Tibial artery (tissue), 4 donors: ENCODE measurements at places on chromosomes 2 and 18.

DNA sequence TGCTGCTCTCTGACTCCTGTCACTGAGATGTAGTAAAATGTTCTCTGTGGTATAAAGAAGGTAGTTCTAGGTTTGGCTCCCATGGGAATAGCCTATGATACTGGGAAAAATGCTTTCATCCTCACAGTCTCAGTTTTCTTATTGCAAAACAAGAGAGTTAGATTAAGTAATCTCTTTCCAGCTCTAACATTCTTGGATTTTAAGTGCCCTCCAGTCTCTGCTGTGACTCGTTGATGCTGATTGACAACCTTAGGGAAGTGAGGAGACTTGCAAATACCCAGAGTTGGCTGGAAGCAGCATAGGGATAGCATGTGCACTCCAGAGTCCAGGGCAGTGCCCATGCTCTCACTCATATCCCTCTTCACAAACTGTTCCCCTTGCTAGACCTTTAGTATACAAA lies 534.9 kb downstream of the SLC4A3 start:
- DNase-seq, result no peak

DNA sequence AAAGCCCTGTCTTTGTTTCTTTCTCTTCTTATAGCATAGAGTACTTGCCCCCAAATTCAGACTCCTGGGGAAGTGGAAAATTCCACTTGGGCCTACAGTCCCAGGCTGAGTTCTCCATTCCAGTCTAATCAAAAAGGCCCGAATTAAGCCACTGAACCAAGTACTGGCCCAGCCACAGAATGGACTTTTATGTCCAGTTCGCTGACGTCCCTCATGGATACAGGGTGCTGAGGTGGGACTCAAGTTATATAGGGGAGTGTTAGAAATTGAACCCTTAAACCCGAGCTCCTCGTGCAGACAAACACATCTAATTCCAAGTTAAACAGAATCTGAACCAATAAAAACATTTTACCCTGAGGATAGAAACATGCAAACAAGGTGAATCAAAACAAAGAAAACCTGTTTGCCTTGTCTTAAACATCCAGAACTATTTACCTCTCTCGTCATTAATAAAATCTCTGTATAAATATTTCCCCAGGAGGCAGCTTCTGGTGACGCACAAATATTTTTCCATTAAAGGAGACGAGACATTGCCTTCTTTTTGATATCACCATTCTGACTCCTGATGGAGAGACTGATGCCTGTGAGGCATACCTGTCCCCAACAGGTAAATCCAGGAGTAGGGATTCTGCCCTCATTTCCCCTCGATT lies 136.8 kb upstream of the ARL4C start:
- DNase-seq, result no peak

DNA sequence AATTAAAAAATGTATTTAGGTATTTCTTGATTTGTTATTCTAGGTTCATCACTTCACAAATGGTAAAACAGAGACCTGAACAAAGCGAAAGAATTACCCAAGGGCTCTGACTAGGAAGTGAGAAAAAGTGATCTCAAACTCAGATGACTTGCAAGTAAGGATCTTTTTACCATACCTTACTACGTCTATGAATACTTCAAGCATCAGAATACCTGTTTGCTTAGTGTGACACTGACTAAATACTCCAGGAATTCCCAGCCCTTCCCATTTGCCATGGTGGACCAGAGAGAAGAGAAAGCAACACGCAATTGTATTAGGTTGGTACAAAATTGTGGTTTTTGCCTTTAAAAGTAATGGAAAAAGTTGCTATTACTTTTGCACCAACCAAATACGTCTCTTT lies 35.8 kb upstream of the FIGN start:
- no peak for DNase-seq

- no peak for DNase-seq
These were observed 16.8 kb upstream of the NEUROD1 start for GRCh38 chr2:181697126-181697525.

DNA sequence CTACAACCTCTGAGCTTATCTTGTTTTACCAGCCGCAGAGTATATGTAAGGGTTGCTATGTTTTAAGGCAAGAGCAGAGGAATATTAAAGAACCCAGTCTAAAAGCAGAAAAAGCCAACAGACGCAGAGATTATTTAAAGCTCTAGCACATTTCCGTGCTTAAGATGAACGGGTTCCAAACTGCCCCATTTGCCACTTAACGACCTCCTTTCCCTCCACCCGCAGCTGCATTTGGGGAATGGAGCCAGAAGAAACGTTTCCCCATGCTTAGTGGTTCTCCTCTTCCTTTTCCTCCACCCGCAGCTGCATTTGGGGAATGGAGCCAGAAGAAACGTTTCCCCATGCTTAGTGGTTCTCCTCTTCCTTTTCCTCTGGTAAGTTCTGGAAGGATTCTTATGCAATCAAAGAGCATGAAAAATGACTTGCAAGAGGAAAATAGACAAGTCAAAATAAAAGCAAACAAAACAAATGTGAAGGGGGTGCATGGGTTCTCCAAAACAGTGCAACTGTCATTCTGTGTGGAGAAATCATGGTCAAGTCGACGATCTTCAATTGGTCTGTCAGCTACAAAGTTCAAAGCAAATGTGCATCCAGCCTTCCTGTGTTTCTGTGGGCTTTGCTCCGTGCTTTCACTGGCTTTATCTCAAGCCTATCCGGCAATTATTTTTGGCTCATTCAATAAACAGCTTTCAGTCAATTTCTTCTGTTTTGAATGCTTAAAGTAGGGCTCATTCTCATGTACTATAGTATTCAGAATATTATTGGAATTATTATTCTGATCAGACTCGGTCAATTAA lies 57.8 kb downstream of the DIPK1C start:
- DNase-seq, result no peak

- DNase-seq, result no peak
These were observed 40.0 kb downstream of the AGAP1 start for GRCh38 chr2:235533616-235534385.

GRCh38 chr18:10249801-10250200 lies 204.6 kb upstream of the APCDD1 start:
- DNase-seq, result no peak

GRCh38 chr2:4353668-4354067 lies 650.3 kb downstream of the DCDC2C start:
- no peak for DNase-seq

DNA sequence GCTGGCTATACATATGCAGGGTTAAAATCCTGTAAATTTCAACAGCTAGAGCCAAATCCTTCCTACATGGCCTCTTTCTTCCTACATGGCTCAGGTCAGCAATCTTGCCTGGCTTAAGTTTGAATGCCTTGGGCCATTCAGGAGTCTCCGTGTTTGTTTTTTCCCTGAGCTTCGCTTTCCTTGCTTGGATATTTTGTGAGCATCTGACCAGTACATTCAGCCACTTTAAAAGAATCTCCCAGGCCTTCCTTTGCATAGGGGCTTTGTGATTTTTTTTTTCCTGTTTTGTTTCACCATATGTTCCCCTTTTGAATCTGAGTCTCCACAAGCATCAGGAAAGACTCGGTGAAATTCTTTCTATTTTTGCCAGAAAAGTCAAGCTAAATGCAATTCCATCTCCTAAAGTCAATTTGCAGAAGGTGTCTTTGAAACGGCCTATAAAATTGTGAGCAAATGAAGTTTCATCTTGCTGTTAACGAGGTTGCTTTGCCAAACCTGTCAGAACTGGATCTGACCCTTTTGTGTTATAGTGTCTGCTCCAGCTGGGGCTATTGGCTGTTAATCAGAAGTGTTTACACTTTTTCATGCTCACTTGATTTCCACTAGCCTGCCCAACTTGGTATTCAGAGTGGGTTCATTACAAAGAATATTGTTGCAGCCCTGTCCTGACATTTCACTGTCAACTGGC lies 256.9 kb downstream of the DCC start:
- DNase-seq, result no peak

DNA sequence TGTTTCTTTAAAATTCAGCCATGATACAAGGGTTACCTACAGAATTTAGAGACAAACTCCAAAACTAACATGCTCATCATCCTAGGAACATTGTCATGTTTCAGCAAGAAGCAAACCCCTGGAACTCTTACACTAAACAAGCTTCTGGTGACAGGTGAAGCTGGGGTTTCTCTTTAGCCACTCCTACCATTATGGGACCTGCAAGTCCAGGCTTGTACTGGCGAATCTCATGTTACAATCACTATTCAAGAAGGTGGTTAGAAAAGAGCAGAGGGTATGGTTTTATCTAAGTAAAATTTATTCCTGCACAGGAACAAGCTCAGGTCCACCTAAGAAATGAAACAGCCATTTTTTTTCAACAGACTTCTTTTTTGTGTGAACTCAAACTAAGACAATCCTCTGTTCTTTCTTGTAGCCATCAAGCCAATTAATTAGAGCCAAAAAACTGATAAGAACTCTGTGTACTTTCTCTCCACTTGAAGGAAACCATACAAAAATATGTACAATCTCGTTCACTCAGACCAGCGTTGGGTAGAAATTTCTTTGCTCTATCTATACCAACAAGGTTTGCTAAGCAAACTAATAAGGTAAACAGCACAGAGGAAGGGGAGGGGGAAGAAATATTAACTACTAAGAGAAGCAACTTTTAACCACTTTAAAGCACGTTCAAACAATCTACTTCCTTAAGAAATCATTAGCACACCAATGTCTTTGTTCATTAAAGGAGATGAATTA lies 63.3 kb upstream of the NEDD4L start:
- no peak for DNase-seq

- DNase-seq, result no peak
These were observed 2.5 kb upstream of the HOXD4 start for GRCh38 chr2:176148751-176149421.

DNA sequence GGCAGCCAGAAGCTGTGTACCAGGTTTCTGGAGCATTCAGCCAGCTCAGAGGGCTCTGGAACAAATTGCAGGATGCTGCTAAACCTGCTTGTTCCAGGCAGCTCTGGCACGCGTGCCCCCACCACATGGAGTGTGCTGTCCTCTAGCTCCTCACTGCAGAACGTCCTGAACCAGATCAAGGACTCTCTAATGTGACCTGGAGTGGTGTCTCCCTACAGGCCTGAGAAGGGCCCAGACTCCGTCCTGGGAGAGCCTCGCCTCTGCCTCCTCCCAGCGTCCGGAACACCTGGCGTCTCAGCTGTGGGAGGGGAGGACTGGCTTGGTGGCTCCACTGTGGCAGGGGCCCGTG lies 115.6 kb upstream of the GPC1 start:
- no peak for DNase-seq

DNA sequence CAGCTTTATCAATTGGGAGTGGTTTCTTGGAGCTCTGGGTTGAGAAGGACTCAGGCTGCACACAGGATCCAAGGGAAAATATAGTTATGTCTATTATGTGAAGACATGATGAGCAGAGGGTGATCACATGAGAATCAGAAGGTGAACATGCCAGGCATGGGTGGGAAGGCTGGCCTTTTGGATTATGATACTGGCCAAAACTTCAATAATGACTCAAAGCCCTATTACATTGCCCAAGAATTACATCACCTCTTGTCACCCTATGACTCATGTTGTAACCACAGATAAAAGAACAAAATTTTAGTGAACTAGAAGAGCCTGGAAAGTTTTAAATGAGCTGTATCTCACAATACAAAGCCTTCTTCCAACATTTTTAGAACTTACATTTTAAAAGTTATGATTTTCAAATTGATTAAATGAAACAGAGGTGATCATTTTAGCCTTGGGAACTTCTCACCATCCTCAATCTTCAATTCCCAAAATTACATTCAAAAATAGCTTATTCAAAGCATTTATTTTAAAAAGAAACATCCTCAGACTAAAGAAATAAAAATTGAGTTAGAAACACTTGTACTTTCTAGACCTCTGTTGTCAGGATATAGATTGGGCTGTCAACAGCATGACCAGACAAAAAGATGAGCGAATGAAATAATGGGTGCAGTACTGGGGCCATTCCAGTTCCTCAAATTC lies 428.3 kb downstream of the MBD2 start:
- DNase-seq, result peak; percentile 39

DNA sequence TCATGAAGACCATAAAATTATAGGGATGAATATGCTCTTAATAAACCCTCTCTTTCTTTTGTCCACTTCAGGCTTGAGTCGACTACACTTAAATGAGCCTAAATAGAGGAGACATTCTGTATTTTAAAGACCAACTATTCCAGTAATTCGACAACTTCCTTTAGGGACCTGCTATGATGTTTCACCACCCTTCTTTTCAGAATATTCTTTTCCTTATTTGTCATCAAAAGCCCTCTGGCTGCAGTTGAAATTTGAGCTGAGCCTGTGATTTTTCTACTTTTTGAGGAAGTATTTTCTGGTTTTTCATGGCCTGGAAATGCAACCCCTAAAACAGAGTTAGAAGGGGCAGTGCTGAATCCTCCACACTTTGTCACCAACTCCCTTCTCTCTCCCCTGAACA lies 287.0 kb downstream of the EPHA4 start:
- DNase-seq, result no peak

DNA sequence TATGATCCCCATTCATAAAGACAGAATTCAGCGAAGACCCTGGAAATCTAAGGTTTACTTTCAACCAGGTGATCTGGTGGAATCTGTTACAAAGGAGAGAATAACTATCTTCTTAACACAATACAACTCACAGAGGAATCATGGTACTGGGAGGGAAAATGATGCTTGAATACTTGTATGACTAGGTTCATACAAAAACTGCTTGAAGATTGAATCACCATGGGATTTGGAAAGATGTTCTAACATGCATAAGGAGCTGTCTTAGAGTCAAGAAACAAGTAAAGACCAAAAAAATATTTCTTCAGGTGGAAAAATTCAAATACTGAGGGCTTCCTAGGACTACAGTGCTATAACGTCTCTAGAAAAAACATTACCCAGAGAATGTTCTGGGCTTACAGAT lies 32.2 kb downstream of the COL5A2 start:
- DNase-seq, result no peak

DNA sequence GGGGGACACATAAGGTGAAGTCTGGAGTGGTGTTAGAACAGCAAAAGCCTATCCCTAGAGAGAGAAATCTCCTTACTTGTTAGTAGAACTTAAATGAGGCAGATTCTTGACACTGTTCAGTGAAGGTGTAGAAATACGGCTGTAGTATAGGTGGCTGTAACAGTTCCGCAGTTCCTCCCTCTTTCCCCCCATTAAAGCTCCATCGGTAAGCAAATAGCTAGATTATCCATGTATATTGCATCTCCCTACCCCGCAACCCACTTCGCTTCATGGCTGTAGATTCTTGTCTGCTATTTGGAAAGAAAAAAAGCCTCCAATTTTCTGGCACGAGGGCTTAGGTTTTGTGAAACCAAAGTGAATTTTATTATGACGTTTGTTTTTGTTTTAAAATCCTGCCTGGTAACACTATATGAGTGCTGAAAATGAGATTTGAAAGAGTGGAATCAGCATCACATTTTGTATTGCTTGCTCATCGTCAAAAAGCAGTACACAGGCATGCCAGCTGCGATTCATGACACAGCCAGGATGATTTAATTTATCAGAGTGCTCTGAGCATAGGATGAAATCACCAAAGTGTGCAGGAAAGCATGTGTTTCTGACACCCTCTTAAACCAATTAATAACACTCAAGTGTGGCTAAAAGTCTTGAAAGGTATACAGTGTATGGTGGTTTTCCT lies 1.4 kb downstream of the FAM171B start:
- DNase-seq, result no peak

DNA sequence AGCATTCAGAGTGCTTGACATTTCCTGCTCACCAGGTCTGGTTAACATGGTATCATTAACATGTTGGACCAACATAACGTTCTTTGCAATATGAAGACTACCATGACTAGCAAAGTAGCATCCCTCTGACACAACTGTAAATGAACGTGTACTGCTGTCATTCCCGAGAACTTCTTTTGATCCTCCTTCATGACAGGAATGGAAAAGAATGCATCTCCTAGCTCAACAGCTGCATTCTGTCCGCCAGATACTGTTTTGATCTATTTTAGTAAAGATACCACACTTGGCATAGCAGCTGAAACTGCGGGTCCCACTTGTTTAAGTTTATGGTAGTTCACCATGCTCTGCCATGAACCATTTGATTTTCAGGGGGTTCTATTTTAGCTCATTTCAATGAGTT lies 144.2 kb upstream of the PARD3B start:
- DNase-seq, result no peak
